Lung (tissue), 17 donors: ENCODE measurements at places on chromosomes 7 and 10. TPM values are rescaled to one million over a fixed set of nuclear protein-coding genes. Genes with fewer than 3 reads are reported as not detected.

The AZGP1 gene
- polyA plus RNA-seq = 82.8 TPM

The CTAGE4 gene
- 0.16 TPM for polyA plus RNA-seq

The ITIH2 gene
- 0.08 TPM for polyA plus RNA-seq

The CNPY4 gene
- polyA plus RNA-seq = 9.8 TPM

The HPSE2 gene
- 0.32 TPM for polyA plus RNA-seq

The HOXA7 gene
- polyA plus RNA-seq = 1.7 TPM

The RELN gene
- polyA plus RNA-seq = 0.64 TPM

The MBLAC1 gene
- 1.7 TPM for polyA plus RNA-seq

The TAS2R41 gene
- polyA plus RNA-seq = not detected

The PRPS1L1 gene
- polyA plus RNA-seq = not detected

The NRG3 gene
- polyA plus RNA-seq = 0.61 TPM

The TMEM196 gene
- polyA plus RNA-seq = not detected

The PKD2L1 gene
- 0.88 TPM for polyA plus RNA-seq

The UNCX gene
- not detected for polyA plus RNA-seq

The SEMA3A gene
- 1.5 TPM for polyA plus RNA-seq

The COL1A2 gene
- polyA plus RNA-seq = 175 TPM
